ENCODE measurements at places on chromosomes 7 and 10.

- DNase-seq, result no peak
Measured at GRCh38 chr7:155490697-155491628, 33.0 kb downstream of the EN2 start.

GRCh38 chr7:126361183-126361582, 891.6 kb downstream of the GRM8 start:
- DNase-seq, result peak; percentile 16

GRCh38 chr7:54915870-54916598, 102.8 kb upstream of the EGFR start:
- no peak for DNase-seq

GRCh38 chr7:80821771-80822319, 97.0 kb downstream of the SEMA3C start:
- DNase-seq, result no peak

- no peak for DNase-seq
Measured at GRCh38 chr7:115561335-115562110, 469.0 kb downstream of the TFEC start.

All from DMS53 (cell line).